Camera-type eye (tissue), 1 donor: ENCODE measurements at places on chromosomes 4 and X. TPM values are rescaled to one million over a fixed set of nuclear protein-coding genes. Genes with fewer than 3 reads are reported as not detected.

CHIC1 gene
- total RNA-seq, result 21.9 TPM

MSMO1 gene
- 73.3 TPM for total RNA-seq

PPARGC1A gene
- total RNA-seq, result 40.5 TPM

TMEM31 gene
- total RNA-seq, result not detected

SLC4A4 gene
- 34.6 TPM for total RNA-seq

ACSL4 gene
- 54.6 TPM for total RNA-seq

SLC2A9 gene
- total RNA-seq, result 6.4 TPM

EPHA5 gene
- 34.1 TPM for total RNA-seq

TLR10 gene
- 0.71 TPM for total RNA-seq

KLHL34 gene
- total RNA-seq, result 0.27 TPM

TCEAL5 gene
- total RNA-seq, result 8.1 TPM

UPF3B gene
- 6.5 TPM for total RNA-seq

RBMX2 gene
- 19.4 TPM for total RNA-seq

CCSER1 gene
- 85.6 TPM for total RNA-seq

BANK1 gene
- 0.77 TPM for total RNA-seq

MMRN1 gene
- 23.6 TPM for total RNA-seq

RHOXF2B gene
- not detected for total RNA-seq

SGCB gene
- total RNA-seq, result 68.0 TPM

ARR3 gene
- total RNA-seq, result 9.8 TPM

TMPRSS11E gene
- total RNA-seq, result not detected

STAP1 gene
- total RNA-seq, result 0.44 TPM

ASB9 gene
- total RNA-seq, result 5.3 TPM
